ENCODE measurements at places on chromosomes 16 and 17.

DNA sequence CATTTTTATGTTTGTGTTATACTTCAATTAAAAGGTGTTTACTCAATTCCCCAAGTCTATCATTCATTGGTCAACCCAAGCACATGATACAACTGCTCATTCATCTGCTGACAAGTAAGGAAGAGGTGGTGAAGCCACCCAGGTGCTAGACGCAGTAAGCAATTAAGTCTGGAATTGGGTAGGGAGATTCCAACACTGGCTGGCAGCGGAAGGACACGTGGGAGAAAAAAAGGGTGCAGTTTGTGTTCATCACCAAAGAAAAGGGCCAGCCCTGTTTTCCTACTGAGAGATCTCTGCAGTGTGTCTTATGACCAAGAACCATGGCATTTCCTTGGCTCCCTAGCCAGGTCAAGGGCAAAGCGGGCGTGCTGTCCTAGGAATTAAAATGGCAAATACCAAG lies 11.8 kb upstream of the ZNF23 start:
- DNase-seq, result no peak

GRCh38 chr17:81393684-81394376 lies 1.4 kb upstream of the BAHCC1 start:
- peak; percentile 77 for DNase-seq

- no peak for DNase-seq
Observed at GRCh38 chr16:12775656-12776236, 27.9 kb downstream of the CPPED1 start.

DNA sequence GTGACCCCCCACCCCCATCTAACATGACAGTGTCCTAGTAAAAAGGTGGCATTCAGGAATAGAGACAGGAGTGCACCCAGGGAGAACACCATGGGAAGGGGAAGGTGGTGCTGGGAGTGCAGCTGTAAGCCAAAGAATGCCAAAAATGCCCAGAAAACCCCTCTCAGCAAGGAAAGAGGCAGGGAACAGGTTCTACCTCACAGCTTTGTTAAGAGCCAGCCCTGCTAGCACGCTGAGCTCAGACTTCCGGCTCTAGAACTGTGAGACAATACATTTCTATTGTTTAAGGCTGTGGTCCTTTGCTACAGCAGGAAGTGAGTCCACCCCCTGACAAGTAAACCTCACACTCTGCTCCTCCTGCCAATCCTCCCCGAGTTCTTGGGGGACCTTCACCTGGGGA lies 302.4 kb upstream of the N4BP1 start:
- DNase-seq, result no peak

GRCh38 chr17:62163847-62164246 lies 98.8 kb upstream of the MED13 start:
- DNase-seq, result no peak

GRCh38 chr16:87960296-87960695 lies 9.1 kb downstream of the BANP start:
- no peak for DNase-seq

DNA sequence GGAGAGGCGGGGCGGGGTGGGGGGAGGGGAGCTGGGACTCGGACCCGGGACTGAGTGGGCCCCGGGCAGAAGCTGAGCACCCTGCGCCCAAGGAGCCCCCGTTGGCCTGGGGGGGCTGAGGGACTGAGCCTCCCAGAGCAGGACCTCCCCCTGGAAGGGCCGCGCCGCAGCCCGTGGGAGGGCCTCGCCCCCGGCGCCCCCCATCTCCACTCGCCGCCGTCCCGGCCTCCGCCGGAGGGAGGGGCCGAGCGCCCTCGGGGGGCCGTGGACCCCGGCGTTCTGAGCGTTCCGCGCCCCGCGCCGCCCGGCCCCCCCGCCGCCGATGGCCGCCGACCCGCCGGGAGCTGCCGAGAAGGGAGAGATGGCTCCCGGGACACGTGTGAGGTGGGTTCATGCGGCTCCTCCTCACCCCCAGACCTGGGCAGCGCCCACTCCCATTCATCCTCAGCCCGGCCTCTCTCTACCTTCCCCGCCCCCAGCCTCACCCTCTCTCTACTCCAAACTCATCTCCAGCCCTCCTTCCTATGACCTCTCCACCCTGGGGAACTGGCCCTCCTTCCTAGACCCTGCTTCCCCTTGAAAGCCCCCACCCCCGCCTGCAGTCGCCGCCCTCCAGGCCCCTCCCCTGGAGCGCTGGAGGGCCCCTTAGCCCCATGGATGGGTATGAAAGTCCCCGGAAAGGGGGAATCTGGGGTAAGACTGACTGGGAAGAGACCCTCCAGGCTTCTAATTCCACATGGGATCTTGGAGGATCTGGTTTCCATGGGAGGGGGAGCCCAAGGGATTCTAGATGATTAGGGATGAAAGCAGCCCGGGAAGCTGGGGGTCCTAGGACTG lies 922 bp downstream of the FBXL19 start:
- DNase-seq, result no peak

DNA sequence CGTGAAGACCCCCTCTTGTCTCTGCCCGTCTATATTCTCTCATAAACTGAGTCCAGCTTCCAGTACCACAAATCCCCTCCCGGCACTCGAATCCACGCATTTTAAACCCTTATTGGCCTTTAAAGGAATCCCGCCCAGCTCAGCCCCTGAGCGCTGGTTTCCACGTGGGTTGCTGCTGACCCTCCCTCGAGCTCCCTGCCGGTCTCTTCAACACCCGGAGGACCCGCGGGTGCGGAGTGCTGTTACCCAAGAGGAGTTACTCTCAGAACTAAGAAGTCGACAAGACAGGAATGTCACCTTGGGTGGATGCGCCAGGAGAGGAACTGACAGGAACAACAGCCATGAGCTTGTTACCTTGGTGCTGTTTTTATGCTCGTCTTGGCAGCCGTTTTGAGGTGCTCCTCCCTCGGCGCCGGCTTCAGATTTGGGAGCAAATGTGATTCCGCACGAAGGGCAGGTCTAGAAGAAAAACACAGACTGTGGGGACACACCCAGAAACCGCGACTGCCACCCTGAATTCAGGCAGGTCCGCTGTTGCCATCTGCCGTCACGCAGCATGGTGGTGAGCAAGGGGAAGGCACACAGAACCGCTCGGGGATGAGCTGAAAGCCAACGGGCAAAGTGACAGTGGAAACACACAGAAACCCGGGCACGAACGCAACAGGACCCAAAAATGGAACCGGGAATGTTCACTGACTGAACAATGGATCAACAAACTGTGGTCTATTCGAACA lies 112.7 kb upstream of the CREBBP start:
- DNase-seq, result no peak

DNA sequence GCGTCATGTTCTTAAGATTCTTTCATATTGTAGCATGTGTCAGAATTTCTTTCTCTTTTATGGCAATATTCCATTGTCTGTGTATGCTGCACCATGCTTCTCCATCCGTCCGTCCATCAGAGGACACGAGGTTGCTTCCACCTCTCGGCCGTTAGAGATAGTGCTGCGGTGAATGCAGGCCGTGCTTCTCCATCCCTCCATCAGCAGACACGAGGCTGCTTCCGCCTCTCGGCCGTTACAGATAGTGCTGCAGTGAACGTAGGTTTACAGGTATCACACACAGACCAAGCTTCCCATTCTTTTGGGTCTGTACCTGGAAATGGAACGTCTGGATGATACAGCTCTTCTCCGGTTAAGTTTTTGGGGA lies 113.5 kb downstream of the CMIP start:
- no peak for DNase-seq

- no peak for DNase-seq
Observed at GRCh38 chr16:90070440-90070839, 6.7 kb downstream of the PRDM7 start.

DNA sequence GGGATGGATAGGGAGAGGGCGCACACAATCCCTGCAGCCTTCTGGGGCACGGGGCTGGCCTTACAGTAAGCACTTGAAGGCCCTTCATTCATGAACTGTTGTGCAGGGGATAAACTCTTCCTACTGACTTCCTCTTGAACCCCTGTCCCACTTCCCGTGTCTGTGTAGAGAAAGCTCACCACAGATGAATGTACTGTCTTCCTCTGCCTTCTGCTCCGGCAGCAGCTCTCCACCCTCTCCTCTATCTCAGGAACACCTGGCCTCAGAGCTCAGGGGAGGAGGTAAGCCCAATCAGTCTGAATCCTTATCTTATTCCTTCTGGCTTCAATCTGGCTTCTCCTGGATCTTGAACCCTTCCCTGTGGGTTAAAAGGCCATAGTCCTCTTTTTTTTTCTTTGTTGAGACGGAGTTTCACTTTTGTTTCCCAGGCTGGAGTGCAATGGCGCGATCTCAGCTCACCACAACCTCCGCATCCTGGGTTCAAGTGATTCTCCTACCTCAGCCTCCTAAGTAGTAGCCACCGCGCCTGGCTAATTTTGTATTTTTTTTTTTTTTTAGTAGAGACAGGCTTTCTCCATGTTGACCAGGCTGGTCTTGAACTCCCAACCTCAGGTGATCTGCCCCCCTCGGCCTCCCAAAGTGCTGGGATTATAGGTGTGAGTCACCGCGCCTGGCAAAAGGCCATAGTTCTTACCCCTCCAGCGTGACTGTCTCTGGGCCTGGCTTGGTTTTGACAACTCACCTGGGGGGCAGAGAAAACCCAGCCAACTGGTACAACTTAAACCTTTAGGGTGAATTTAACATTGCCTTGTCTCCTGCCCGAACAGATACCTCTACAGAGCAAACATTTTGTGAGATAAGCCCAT lies 7.2 kb upstream of the SLC52A1 start:
- DNase-seq, result no peak

GRCh38 chr17:35080536-35080935 lies 17.0 kb upstream of the RFFL start:
- DNase-seq, result no peak

DNA sequence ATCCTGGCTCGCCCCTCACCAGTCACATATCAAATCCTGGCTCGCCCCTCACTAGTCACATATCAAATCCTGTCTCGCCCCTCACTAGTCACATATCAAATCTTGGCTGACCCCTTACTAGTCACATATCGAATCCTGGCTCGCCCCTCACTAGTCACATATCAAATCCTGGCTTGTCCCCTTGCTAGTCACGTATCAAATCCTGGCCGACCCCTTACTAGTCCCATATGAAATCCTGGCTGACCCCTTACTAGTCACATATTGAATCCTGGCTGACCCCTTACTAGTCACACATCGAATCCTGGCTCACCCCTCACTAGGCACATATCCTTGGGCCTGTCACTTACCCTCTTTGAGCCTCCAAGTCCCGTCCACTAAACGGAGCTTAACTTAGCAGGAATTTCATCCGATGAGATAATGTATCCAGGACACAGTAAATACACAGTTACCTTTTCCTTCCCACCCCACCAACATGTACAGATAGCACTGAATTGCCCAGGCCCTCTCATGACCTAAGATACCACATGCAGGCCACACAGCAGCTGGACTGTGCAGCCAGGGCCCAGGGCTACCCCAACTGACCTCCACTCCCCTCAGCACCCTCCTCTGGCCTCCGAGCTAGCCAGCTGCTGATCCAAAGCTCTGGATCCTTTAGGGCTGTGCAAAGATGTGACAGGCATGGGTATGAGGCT lies 157.8 kb upstream of the RPH3AL start:
- no peak for DNase-seq

- DNase-seq, result no peak
Observed at GRCh38 chr17:51000835-51001638, 119.6 kb downstream of the SPAG9 start.

DNA sequence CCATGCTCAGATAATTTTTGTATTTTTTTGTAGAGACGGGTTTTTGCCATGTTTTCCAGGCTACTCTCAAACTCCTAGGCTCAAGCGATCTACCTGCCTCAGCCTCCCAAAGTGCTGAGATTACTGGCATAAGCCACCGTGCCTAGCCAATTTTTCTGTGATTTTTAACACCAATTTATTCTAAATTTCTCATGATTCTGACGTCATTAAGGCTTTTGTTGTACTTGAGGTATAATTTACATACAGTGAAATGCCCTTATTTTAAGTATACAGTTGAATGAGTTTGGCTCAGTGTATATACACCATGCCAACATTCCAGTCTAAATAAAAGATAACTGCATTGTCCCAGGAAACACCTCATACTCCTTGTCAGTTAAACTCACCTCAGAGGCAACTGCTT lies 77.4 kb downstream of the TMEM132E start:
- DNase-seq, result no peak

GRCh38 chr17:14762736-14763479 lies 462.0 kb downstream of the HS3ST3B1 start:
- DNase-seq, result no peak

DNA sequence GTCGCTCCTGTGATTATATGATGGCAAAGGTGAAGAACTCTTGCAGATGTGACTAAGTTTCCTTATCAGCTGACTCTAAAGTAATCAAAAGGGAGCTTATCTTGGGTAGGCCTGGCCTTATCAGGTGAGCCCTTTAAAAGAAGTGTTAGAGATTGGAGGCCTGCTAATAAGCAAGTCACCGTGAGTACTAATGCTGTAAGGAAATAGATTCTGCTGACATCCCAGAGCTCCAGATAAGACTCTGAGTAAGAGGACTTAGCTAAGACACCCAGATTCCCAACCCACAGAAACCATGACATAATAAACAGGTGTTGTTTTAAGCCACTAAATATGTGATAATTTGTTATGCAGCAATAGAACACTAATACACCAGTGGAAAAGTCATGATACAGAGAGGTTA lies 99.9 kb upstream of the FAM20A start:
- no peak for DNase-seq

DNA sequence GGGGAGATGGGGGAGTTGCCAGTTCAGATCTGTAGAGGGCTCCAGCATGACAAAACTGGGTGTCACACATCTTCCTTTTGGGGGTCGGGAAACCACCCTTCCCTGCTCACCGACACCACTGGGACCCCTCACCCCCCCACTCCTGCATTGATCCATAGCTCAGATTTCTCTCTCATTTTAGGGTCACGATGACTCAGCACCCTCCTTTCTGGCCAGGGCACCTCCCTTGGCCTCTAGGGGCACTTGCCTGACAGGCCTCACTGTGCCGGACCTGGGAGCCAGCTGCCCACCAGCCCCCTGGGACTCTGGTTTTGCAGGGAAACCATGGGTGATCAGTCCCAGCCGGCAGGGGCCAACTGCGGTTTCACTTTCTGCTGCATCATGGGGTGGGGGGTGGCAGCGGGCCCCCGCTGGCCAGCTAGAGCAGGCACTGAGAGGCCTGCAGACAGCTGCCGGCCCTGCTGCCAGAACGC lies 239.4 kb downstream of the MRTFB start:
- no peak for DNase-seq

GRCh38 chr17:8057691-8058114 lies 18.8 kb downstream of the ALOX15B start:
- DNase-seq, result peak; percentile 29

DNA sequence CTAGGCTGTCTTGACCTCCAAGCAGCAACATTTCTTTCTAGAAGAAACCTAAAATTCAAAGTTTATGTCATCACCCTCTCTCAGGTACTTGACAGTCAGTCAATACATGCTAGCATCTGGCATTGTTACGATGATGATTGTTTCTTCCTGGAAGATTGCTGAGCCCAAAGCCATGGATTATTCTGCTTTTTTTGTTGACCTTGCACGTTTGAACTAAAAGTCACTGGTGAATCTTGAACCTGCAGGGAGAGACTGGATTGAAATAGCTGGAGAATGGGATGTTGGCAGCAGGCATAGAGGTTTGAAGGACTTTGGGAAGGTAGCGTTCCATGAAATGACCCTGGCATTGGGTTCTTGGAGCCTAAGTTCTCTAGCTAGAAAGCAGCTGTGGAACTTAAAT lies 42.9 kb downstream of the SHISA9 start:
- no peak for DNase-seq
